ENCODE measurements at places on chromosomes 12 and 14.

GRCh38 chr12:53217931-53218307 is 10.9 kb upstream of the ITGB7 start:
- DNase-seq, result no peak

- no peak for DNase-seq
Observed at GRCh38 chr12:106973545-106973944, 13.4 kb downstream of the MTERF2 start.

DNA sequence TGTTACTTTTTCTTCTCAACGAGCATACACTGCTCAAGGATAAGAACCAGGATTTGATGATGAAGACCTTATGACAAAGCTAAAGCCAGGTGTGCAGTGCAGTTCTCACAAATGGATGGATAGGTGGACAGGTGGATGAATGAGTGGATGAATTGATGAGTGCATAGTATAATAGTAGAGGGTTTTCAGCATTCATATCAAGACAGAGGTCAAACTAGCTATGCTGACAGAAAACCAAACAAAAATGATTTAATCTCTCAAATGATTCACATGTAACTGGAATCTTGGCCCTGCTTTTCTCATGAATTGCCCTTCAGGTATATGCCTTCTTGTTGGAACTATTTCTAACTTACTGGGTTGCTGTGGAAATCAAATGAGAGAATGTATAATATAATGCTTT is 240.9 kb downstream of the BCAT1 start:
- DNase-seq, result no peak

DNA sequence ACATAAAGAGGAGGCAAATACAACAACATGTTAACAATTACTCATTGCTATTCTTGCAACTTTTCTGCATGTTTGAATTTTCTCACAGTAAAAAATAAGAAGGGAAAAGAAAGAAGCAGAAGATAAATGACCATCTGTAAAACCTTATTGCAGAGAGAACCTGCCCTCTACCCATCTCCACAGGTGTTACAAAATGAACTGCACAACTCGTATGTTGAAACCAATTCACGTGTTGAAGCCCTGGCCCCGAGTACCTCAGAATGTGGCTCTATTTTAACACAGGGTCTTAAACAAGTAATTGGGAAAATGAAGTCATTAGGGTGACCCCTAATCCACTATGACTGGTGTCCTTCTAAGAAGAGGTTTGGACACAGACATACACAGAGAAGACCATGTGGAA is 39.5 kb downstream of the FOXN3 start:
- DNase-seq, result no peak

GRCh38 chr12:15892645-15893259 is 10.6 kb downstream of the STRAP start:
- DNase-seq, result no peak

DNA sequence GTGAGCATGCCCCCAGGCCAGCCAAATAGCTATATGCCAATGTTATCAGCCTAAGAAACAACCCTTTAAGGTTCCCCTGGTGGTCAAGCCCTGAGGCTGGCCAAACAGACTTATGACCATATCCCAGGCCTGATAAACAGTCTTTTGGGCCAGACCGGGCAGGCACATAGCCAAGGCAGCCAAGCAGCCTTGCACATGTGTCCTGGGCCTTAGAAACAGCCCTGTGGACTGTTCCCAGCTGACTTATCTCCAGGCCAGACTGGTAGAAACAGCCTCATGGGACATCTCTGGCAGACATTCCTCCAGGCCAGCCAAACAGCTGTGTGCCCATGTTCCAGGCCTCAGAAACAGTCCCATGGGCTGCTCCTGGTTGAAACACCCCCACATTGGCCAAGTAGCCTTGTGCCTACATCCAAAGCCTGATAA is 295.0 kb upstream of the MGAT4C start:
- no peak for DNase-seq

Measured in stimulated activated CD8-positive, alpha-beta memory T cell treated with anti-CD3 and anti-CD28 coated beads, Interleukin-15, amount 100 ng/mL, for 48 hours (primary cell).